ENCODE measurements at places on chromosomes 5 and 9. TPM values are rescaled to one million over a fixed set of nuclear protein-coding genes. Genes with fewer than 3 reads are reported as not detected.

The ZNF883 gene
- 3.8 TPM for total RNA-seq

GRCh38 chr9:131835151-131835910, 95.5 kb upstream of the RAPGEF1 start:
- DNase-seq = peak; percentile 92

- peak; percentile 75 for DNase-seq
Measured at GRCh38 chr9:133113949-133114885, 6.8 kb downstream of the RALGDS start.

DNA sequence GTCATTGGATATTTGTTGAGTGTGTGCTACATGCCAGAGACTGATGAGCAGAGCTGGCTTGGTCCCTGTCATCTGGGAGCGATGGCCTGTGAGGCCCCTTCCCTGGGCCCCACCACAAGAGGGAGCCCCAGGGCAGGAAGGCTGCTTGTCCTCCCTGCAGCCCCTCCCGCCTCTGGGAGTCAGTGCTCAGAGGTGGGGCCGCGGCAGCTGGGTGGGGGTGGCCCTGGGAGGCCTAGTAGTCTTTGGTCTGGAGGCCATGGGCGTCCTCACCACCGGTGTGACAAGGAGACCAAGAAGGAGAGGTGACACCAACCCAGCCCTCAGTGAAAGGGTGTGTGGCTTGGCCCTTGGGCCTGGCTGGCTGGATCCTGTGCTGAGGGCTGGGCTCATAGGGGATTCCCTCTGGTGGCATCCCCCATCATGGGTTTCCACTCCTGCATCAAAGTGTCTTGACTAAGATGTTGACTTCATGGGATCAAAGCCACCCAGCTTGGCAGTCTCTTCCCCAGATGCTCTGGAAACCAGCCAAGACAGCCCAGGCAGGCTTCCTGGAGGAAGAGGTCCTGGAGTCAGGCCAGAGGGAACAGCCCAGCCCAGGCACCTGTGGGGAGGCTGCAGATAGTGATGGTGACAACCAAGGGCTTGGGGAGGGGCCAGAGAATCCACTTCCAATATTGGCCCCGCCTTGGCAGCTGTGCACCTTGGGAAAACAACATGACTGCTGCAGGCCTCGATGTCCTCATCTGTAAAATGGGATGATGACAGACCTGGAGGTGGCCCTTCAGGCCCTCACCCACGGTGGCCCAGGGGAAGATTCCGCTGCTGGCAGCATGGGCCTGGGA, 166.7 kb downstream of the GAPVD1 start:
- DNase-seq = no peak

DNA sequence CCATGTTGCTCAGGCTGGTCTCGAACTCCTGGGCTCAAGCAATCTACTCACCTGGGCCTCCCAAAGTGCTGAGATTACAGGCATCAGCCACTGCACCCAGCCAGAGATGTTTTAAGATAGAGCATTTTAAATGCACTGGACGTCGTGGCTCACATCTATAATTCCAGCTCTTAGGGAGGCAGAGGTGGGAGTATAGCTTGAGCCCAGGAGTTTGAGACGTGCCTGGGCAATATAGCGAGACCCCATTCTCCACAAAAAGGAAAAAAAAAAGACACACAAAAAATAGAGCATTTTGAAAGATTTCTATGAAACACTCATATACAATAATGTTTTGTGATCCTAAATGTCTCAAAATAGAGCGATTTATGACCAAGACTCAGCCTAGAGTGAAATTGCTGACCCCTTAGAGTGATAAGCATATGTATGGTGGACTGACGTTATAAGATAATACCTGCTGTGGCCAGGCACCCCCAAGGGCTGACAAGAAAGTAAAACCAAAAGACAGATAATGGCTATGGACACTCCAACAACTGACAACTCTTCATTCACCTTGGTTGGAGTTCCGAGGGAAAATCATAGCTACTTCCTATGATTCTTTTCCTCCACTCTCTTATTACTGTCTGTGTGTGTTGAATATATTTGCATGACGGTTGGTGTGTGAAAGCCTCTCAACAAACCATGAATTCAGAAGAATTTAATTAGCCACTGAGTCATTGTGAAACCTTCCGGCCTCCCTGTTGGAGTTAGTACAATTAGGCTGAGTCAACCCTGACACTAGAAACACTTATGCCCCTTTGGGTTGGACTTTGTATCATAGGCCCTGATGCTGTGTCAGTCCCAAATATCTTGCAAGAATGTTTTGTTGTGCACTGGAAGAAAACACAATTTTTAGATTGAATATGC, 526.5 kb upstream of the NUDT12 start:
- no peak for DNase-seq

DNA sequence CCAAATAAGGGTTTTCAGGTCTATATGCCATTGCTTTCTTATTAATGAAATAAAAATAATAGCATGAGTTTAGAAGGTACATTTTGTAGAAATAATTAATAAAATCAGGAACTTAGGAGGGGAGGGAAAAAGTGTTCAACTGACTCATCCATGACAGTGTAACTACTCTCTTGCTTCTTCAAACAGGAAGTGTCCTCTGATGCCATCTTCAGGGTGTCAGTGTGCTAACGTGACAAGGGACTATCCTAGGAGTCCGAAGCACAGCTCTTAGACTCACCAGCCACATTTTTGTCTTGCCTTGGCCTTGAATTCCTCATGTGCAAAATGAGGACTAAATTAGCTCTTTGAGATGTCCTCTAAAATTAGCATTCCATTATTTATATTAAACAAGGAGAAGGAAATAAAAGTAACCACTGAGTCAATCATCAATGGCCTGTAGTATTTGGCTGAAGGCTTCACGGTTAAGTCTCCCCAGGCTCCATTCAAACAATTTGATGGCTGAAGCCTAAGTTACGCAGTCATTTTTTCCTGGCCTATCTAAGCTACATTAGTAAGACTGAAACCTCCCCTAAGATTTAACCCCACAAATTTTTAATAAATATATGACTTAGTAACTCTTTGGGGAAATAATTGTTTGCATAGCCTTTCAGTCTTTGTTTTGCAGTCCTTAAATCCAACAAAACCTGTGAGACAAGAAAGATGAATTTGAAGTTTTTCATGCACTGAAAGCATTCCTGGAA, 151.1 kb downstream of the ARL15 start:
- DNase-seq = no peak

DNA sequence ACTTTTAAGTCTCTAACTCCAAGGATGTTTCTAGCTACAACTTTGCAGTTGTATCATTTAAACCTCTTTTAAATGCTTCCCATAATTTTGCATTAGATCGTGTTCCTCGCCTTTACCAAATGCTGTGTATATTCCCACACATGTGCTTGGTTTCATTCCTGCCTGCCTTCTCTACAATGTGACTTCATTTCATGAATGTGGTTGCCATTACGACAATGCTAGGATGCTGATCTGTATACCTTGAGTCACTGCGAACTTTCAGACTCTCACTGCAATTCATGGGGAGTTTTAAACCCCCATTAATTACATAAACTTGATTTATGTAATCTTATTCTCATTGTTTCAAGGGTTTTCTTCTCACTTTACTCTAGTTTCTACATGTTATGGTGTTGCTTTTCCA, 50.3 kb downstream of the UBE2QL1 start:
- DNase-seq = no peak

The LRRC14B gene
- total RNA-seq = 46.0 TPM

DNA sequence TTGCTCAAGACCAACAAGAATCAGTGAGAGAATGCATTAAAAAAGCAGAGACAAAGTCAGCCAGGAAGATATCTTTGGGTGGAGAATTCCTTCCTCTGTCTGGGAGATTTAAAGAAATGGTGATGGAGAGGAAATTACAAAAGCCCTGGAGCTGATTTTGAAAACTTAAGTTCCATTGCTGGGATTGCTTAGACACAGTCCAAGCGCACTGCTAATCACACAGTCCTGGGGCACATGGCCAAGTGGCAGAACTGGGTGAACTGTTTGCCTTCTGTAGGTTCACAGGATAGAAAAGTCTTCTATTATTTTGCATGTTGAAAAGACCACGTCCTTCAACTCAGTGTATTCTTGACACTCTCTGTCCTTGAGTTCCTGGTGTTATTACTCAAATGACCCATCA, 284.9 kb upstream of the FBXL7 start:
- no peak for DNase-seq

GRCh38 chr5:96852759-96853158, 23.5 kb upstream of the ERAP2 start:
- peak; percentile 13 for DNase-seq

The LRRTM2 gene
- total RNA-seq = 0.51 TPM

The DIPK1B gene
- 18.3 TPM for total RNA-seq

The BARHL1 gene
- not detected for total RNA-seq

DNA sequence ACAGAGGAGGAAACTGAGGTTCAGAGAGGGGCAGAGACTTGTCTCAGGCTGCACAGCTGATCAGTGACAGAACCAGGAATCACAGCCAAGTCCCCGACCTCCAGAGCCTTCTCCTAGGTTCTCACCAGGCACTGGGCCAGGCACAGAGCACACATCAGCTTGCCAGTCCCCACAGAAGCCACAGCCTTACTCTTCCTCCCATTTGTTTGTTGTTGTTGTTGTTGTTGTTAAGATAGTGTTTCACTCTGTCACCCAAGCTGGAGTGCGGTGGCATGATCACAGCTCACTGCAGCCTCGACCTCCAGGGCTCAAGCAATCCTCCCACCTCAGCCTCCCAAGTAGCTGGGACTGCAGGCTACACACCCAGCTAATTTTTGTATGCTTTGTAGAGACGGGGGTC, 41.4 kb downstream of the NAIF1 start:
- no peak for DNase-seq

The PCDHB4 gene
- total RNA-seq = 4.0 TPM

- DNase-seq = peak; percentile 51
Measured at GRCh38 chr9:133089271-133089671, 27.5 kb downstream of the CEL start.

DNA sequence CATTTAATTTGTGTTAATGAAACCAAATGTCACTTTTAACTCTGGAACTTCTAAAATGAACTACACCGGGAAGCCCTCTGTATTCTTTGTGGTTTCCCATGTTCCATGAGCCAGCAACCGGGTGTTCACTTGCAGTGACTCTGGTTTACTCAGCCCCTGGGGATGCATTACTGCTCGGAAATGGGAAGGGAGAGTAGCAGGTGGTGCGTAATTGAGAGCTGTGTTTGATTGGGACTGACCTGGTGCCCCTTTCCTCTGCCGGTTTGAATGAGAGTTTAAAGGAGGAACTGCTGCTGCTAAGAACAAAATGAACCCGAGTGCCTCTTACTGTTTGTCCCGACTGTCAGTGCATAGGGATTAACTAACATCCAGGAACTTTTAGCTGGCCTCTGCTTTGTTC, 100.1 kb upstream of the DHFR start:
- DNase-seq = peak; percentile 68

DNA sequence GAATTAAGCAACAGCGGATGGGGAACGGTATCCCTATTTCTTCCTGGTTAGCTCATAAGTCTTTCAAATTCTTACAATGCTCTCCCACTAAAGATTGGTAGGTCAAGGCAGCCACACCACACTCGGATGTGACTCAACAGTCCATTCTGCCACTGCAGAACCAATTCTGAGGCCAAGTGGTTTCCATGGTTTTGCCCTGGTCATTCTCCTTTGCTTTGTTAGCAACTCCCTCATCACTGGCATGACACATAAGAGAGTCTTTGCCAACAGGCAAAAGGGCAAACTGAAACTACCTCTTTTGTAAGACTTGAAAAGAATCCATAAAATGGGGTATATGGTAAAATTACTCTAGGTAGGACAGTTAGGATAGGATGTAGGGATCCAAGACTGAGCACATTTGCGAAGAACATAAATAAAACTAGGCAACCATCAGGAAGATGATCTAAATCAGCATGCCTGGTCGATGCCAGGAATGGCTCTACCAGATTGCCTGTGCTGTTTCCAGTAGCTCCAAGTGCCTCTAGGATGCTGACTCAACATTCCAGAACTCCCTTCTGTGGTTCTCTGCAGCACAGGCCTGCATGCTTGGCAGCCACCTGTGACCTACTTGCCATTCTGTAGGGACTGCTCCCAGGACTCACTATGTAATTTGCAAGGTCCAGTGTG, 105.4 kb downstream of the DCP2 start:
- DNase-seq = no peak

DNA sequence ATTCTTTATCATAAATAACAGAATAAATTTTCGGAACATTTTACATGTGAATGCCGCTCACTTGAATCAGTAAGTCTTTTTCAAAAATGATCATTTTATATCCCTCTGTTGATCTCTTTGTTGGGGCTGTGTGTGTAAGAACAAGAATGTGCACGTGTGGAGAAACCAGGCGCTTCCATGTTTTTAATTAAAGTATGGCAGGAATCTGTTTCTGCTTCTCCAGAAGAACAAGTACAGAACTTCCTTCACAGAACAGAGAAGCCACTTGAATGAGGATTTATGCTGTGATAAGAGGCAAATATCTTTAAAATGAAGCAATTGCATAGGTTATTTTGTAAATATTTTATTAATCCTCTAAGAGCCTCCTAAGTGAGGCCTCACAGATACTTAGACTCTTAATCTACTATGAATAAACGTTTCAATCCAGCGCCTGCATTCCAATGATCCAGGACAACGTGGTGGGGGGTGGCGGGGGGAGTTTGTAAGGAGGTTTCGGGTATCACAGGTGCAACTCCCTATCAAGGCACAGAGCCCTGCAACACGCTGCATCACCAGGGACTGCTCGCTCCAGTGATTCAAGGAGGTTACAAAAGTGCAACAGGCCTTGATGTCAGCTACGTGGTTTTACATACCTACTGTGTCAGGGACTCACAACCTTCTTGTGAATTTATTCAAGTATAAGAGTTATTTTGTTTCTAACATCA, 409.2 kb downstream of the BNC2 start:
- peak; percentile 35 for DNase-seq

The WNK2 gene
- 31.2 TPM for total RNA-seq

The HSD17B3 gene
- not detected for total RNA-seq

DNA sequence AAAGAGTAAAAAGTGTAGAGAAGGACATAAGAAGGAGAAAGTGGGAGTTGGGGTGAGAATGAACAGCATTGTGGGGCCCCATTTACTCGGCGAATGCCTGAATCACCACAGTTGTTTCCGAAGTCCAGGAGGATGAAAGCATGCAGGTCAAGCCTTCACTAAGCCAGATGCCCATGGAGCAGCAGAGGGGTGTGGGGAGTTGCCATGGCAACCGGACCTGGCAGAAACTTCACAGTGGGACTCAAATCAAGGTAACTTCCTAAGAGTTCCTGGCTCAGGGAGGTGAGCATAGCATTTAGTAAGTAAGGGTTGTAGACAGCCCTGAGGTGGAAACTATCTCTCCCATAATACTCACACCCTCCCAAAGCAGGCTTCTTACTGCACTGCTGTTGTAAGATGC, 357.1 kb downstream of the TRIM32 start:
- DNase-seq = no peak

DNA sequence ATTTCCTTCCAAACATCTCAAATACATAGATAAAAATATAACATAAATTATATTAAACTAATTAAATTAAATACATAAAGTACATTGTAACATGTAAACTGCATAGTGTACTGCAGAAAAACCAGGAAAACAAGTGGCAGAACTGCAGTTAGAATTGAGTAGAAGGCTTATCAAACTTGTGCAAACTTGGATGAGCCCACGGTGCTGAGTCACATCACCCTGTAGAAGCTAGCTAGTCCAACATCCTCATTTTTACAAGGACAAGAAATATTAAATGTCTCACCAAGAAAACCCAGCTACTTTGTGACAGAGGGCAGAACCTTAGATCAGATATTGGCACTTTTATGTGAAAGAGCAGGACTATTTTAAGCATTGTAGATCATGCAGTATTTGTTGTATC, 807.9 kb upstream of the NUDT12 start:
- no peak for DNase-seq

The OR1Q1 gene
- not detected for total RNA-seq

Measured in tongue (tissue), 3 donors.